ENCODE measurements at places on chromosomes 6 and 20.

DNA sequence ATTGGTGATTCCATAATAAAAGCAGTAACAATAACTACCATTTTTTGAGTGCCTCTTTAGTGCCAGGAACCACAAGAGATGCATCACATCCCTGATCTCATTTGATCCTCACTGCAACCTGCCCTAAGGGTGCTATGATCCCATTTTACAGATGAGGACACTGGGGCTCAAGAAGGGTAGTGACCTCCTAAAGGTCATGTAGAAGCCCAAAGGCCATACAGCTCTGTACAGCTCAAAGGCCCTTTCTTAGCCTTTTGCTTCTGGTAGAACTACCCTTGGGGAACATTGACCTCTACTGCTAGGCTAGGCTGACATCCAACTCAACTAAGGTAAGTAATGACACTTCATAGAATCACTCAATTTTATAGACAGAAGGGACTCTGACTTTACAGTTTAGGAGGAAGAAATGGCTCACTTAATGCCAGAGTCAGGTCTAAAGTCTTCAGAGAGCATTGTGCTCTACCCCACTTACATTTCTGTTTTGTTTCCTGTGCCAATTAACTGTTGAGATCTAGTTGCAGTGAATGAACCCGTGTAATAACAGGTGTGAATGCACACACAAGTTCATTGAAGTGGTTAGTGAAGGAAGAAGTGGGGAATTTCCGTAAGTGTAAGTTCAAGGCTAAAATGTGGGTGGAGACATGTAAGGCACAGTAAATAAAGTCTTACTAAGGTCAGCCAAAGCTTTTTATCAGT is 10.7 kb downstream of the SLC9A8 start:
- no peak for DNase-seq

GRCh38 chr6:21873562-21873961 is 280.0 kb downstream of the SOX4 start:
- DNase-seq: no peak

- no peak for DNase-seq
These were observed 151.7 kb upstream of the AKAP12 start for GRCh38 chr6:151087861-151088598.

DNA sequence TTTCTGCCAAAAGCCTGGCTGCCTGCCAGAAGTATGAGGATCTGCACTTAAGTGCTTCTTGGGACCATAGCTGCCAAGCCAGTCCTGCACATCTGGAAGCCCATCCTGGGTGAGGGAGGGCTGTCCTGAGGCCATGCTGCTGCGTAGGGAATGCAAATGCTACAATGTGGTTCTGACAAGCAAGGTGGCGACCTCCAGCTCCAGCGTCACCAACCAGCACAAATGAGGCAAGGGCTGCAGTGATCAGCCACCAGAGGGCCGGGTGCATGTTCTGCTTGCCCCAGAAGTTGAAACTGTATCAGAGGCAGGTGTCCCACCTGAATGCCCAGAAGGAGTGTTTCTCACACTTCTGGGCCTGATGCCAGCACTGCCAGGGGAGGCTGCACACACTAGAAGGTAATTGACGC is 99.1 kb upstream of the KCNQ5 start:
- no peak for DNase-seq

DNA sequence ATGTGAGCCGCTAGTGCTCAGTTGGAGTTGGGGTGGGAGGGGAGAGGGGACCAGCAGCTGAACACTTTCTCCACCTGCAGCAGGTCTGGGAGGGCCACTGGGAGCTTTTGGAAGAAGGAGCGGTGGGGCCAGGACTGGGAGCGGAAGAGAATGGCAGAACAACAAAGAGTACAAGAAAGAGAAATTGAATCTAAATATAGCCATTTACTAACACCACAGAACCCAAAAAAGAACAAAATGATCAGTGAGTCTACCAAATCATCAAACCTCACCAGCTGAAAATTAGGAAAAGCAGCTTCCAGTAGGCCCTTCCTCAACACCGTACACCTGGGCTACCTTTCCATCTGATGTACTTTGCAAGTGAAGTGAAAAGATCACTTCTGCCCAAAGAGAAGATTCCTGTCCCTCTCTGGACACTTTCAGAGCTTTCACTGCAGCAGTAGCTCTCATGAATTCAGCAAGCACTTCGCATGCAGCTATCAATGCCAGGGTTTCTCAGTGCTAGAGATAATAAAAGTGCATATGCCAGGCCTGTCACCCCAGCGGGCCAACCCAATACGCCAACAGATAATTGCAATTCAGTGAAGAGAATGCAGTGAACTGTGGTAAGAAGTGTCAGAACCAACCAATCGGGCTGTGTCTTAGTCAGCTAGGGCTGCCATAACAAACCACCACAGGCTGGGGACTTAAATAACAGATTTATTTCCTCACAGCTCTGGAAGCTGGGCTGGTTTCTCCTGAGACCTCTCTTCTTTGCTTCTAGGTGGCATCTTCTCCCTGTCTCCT is 597 bp downstream of the LY86 start:
- no peak for DNase-seq

GRCh38 chr20:37726971-37727956 is 33.4 kb downstream of the CTNNBL1 start:
- DNase-seq: no peak

GRCh38 chr6:21596949-21597682 is 3.6 kb downstream of the SOX4 start:
- DNase-seq: no peak

- DNase-seq: no peak
These were observed 53.8 kb downstream of the NCOA6 start for GRCh38 chr20:34771680-34772081.

GRCh38 chr20:8066662-8067061 is 47.1 kb upstream of the TMX4 start:
- no peak for DNase-seq

DNA sequence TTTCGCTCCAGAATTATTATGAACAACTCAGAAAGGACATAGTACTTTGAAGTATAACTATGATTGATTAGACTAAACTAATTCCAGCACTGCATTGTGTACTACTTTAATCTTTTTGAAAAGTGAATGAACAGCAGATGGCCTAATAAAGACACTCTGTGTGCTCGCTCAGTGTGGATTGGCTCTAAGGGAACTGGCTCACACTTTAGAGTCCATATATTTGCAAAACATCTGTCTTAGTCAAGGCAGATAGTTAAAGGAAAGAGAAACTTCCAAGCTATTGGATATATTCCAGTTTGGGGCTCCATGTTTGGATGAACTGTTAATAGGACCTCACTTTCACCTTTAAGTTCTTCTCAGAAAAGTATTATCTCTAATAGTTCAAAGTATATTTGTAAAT is 218.9 kb downstream of the EYA4 start:
- no peak for DNase-seq

GRCh38 chr20:60096166-60096565 is 137.9 kb downstream of the CDH26 start:
- DNase-seq: no peak

- DNase-seq: no peak
These were observed 10.2 kb upstream of the PEX7 start for GRCh38 chr6:136812174-136812573.

GRCh38 chr6:116536216-116536621 is 9.3 kb downstream of the TRAPPC3L start:
- DNase-seq: no peak

DNA sequence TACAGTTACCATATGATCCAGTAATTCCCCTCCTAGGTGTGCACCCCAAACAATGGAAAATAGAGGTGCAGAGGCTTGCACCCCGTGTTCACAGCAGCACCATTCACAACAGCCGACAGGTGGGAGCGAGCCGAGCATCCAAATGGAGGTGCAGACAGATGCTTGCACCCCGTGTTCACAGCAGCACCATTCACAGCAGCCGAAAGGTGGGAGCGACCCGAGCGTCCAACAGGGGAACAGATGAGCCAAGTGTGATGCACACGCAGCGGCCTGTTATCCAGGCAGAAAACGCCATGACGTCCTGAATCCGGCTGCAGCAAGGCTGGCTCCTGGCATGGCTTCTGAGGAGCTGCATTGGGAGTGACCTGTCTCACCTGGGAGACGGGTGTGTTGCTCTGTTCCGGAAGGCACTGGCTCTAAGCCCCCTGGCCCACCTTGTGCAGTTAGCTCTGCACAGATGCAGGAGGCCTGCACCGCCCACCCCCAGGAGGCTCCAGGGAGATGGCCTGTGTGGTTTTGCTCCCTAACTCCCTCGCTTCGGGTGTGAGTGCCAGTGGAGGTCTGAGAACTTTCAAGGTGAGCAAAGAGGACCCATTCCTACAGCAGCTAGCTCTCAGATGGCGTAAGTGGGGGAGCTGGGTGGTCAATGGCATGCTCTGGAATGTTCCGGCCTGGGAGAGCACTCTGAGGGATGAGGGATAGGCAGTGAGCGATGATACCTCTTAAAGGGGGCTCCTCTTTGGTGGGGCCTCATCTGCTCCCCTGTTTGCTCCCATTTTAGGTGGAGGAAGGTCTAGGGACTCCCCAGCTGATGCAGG is 47.8 kb upstream of the FRMD1 start:
- no peak for DNase-seq

GRCh38 chr20:63056236-63057170 is 49.7 kb upstream of the BHLHE23 start:
- DNase-seq: no peak

GRCh38 chr6:93639126-93639525 is 219.8 kb upstream of the EPHA7 start:
- DNase-seq: no peak

- no peak for DNase-seq
These were observed 544.7 kb upstream of the FLRT3 start for GRCh38 chr20:14882157-14882556.

DNA sequence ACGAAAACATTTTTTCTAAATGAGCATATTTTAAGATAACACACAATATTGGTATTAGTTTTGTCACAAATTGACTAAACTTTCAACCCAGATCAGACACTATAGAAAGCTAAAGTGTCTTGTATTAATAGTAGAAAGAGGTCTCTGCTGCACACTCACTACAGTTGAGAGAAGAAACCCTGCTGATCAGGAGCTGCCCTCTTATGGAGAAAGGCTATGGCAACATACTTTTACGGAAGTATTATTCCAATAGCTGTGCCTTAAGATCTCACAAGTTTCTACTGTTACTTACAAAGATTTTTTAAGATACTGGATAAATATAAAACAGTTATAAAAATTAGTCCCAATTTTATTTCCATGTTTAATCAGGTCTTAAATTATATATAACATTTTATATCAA is 155.7 kb downstream of the RIMS1 start:
- no peak for DNase-seq

DNA sequence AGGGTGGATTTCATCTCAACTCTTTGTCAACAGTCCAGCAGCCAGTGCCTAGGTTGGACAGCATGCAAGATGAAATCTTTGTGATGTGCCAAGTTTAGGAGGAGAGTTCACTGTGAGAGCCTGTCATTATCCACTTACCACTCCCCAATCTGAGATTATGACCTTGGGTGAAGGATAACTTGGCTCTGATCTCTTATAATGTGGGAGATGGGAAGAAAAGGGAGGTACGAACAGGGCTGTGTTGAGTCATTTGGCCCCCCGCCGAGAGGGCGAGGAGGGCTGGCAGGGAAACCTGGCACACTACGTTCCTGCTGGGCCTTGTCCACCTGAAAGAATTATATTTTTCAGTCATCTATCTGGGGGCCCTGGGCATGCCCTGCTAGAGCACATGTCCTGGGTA is 35.8 kb downstream of the LAMA4 start:
- DNase-seq: no peak

- no peak for DNase-seq
These were observed 121.8 kb upstream of the PHACTR3 start for GRCh38 chr20:59482351-59483187.

GRCh38 chr6:18207438-18207837 is 52.2 kb downstream of the KDM1B start:
- DNase-seq: no peak

- DNase-seq: no peak
These were observed 274.9 kb downstream of the CDH26 start for GRCh38 chr20:60233018-60233630.

DNA sequence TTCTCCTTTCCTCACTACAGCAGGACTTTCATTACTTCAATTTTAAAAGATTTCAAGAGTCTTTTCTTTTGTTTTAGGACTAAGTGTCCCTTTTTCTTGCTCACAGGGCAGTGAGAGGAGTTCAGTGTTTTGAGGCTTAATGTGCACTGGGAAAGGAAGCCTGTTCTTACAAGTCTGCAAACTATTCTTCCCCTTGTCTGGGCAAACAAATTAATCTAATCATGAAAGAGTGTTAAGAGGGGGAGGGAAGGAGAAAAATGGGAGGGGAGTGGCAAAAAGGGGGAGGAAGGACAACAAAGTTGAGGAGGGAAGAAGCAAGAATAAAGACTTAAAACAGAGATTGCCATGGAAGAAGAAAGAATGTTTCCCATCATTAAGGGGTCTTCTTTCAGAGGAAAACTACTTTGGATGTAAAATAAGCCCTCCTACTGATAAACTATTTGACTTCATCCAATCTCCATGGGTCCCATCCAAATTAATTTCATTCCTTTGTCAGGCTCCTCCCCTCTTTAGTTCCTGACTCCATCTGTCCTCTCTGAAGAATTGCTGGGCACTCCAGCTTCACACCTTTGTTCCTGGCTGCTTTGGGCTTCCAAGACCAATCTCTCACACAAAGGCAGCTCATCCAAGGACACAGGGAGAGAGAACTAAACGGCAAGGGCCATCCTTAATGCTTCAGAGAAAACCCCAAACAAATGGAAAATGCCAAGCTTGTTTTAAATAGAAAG is 244.5 kb downstream of the TPBG start:
- DNase-seq: no peak

DNA sequence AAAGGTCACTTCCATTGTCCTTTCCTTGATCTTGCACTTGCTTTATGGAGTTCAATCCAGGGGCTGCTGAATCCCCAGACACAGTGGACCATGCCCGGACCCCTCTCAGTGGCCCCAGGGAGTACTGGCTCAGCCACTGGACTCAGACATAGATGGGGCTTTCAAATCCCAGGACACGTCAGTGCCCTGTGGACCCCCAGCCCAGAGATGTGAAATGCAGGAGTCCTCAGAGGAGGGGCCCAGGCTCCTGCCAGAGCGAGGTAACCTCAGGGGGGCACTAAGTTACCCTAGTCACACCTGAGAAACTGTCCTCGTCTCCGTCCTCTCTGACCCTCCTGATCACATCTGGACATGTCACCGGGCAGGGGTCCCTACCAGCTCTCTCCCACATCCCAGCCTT is 18.7 kb upstream of the APMAP start:
- no peak for DNase-seq

GRCh38 chr6:151002491-151002935 is 137.0 kb downstream of the MTHFD1L start:
- DNase-seq: no peak

DNA sequence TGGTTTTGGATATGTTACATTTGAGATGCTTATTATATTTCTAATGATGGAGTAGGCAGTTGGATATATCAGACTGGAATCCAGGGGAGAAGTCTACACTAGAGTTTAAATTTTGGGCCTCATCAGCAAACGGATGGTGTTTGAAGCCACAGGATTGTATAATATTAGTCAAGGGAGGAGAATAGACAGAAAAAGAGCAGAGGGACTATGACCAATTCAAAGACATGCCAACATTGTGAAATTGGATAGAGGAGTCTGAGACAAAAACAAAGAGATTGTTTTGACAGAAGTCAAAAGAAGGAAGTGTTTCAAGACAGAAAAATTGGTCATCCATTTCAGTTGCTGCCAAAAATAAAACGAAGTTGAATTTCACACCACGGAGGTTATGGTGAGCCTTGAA is 66.5 kb downstream of the NOX3 start:
- no peak for DNase-seq

Data from activated CD8-positive, alpha-beta memory T cell treated with anti-CD3 and anti-CD28 coated beads for 48 hours (primary cell).